ENCODE measurements at places on chromosomes 13 and 19.
A peak's percentile ranks its signal among the peaks of the same experiment; 100 is the strongest.

DNA sequence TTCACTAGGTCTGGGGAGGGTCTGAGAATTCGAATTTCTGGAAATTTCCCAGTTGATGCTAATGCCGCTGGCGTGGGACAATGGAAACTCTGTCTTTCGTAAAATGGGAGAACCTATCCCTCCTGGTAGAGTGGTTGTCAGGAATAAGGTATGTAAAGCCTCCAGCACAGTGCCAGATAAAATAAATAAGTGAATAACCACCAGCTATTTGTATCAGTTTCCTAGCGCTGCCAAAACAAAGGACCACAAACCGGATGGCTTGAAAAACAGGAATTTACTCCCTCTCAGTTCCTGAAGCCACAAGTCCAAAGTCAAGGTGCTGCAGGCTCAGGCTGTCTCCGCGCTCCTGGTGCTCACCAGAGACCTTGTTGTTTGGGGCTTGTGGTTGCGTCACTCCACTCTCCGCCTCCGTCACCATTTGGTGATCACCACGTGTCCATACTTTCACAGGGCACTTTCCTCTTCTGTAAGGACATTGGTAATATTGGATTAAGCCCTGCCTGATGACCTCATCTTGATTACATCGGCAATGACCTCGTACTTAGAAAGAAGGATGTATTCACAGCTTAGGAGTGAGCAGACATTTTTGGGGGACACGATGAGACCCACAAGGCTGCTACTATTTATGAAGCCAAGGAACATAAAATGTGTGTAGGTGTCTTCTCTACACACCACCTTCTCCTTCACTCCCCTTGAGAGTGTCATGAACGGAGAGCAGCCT lies 428.5 kb downstream of the IRS2 start:
- DNase-seq, result peak; percentile 41

DNA sequence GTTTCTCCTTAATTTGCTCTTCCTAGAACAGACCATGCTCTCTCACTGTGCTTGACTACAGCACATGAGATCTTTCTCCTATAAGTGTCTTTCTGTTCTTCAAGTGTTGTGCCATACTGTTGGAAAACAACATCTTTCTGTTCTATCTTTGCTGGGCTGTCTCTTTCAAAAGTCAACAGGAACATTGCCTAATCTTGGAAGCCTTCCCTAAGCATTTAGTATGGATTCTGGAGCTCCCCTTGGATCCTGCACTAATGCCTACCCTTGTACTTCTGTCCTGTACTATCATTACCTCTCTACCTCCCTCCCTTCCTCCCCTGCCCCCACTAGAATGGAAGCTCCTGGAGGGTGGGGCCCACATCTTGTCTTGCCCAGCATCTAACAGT lies 26.8 kb downstream of the STARD13 start:
- DNase-seq, result no peak

DNA sequence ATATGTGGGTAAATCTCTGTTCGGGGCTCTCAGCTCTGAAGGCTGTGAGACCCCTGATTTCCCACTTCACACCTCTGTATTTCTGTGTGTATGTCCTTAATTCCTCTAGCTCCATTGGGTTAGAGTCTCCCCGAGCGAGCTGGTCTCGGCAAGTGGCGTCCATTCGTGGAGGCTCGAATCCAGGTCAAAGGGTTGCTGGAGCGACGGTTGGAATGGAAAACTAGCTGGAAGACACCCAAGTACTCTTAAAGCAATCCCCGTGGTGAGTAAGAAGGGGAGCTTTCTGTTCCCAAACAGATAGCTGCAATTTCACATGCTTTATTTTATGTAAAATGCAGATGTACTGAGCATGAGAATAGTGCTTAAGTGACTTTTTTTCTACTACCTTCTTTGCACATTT lies 277.5 kb upstream of the SGCG start:
- DNase-seq, result no peak

DNA sequence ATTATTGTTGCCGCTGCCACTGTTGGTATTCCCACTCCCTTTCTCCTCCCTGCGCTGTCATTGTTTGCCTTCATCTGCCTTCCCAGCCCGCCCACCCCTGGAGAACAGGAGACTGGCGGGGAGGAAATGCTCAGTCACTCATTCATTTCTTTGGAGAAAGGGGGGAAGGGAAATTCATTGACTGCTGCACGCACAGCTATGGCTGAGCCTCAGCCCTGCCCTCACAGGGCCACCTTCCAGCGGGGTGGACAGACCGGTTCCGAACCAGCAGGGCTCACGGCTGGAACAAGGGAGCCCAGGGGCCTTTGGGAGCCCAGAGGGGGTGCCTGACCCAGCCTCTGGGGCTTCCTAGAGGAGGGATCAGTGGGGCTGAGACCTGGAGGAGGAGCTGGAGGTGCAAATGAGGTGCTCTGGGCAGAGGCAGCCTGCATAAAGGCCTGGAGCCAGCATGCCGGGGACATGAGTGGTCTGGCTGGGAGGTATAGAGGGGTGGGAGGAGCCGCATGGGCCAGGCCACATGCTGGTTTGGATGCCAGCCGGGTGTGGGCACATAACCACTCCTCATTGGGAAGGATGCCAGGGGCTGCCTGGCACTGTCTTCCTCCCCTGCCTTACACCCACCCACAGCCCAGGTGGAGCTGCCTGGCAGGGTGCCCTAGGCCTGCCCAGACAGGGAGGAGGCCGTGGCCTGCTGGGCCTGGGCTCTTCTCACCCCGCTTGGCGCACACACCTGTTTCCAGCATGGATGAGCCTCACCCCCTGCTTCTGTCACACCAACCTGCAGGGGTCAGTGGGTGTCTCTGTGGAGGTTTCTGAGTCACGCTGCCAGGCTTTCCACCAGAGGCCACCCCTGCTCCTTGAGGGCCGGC lies 26.8 kb downstream of the PPP5C start:
- DNase-seq, result peak; percentile 95

DNA sequence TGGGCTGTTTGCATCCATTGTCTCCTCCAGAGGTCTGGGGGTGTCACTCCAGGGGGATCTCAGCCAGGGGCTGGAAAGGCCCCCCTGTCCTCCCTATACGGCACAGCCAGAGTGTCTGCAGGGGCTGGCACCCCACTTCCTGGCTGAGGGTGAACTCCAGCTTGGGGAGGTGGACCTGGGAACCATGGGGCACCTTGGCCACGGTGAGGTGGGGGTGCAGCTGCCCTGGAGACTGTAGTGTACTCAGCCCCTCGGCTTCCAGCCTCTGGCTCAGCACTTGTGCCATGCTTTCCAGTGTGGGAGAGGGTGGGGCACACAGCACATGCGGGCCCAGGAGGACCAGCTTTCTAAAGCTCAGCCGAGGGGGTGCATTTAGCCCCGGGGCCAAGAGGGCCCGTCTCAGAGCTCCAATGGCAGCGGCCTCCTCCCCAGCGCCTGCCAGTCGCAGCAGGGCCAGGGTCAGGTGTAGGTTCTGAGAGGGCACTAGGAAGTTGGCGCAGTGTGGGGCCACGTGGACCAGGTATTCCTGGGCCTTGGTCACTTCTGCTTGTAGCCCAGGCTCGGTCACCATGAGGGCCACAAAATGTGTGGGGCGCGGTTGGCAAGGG lies 1.4 kb downstream of the LENG9 start:
- no peak for DNase-seq

- no peak for DNase-seq
Observed at GRCh38 chr13:37067874-37068273, 8.4 kb upstream of the SUPT20H start.

Data from Daoy (cell line).